ENCODE measurements at places on chromosomes 13 and 19.

GRCh38 chr19:12995596-12996405, 526 bp downstream of the NFIX start:
- DNase-seq = peak; percentile 42

DNA sequence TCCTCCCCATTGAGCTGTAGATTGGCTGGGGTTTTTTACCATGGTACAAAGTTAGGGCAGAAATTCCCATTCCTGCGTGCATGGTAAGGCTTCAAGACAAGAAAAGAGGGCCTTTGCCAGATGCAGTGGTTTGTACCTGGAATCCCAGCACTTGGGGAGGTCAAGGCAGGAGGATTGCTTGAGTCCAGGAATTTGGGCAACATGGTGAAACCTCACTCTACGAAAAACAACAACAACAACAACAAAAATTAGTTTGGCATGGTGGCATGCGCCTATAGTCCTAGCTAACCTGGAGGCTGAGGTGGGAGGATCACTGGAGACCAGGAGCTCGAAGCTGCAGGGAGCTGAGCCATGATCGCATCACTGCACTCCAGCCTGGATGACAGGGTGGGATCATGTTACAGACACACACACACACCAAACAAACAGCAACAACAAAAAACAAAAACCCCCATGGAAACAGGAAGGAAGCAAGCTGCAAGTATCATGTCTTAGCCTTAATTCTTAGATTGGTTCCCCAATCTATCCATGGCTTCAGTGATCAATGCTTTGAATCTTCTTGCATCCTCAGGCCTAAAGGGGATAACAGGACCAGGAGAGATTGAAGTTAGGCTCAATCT, 5.5 kb upstream of the WTIP start:
- DNase-seq = no peak

GRCh38 chr19:1230783-1231489, 6.9 kb downstream of the CBARP start:
- no peak for DNase-seq

- no peak for DNase-seq
Measured at GRCh38 chr19:1765904-1766799, 12.8 kb downstream of the ONECUT3 start.

GRCh38 chr13:21138561-21138960, 37.8 kb downstream of the SKA3 start:
- DNase-seq = no peak
